ENCODE measurements at places on chromosomes 7 and 10. TPM values are rescaled to one million over a fixed set of nuclear protein-coding genes. Genes with fewer than 3 reads are reported as not detected.

DNA sequence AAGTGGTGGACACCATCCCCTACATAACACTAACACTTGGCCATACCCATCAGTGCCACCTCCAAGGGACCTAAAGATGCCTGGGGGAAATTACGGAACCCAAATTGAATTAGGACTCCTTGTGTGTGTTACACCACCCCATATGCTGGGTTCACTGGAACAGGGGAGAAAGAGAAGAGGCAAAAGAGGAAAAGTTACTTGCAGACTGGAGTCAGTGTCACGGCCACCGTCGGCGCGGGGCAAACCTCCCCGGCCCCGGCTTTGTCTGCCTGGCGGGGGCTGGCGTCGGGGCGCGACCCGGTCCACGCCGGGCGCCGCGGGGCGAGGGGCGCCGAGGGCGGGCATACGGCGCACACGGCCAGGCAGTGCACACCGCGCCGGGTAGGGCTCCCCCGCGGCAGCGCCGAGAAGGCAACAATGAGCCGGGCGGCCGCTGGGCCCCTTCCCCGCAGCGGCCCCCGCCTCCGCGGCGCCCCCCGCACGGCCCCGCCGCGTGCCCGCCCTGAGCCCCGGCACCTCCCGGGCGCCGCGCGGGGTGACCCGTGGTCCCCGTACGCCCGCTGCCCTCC lies 171.1 kb downstream of the FAM107B start:
- DNase-seq = no peak

- no peak for DNase-seq
Observed at GRCh38 chr7:153627323-153627722, 424.9 kb upstream of the DPP6 start.

GRCh38 chr7:139782932-139783331 lies 5.1 kb upstream of the HIPK2 start:
- no peak for DNase-seq

DNA sequence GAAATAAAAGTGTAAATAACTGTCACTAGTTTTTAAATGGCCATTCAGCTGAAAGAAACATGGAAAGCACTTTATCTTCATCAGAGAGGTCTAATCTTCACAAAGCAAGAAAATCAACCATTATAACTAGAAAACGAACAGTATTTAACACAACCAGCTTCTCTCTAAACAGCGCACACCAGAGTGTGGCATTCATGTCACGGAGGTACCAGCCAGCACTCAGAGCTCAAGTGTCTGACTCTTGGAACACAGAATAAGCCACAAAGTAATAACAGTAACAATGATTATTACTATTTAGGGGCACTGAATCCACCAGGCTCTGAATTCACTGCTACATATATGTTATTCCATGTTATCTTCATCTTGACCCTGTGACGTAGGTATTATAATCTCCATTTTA lies 60.1 kb downstream of the IFIT5 start:
- no peak for DNase-seq

ITIH5 gene
- polyA plus RNA-seq = 0.07 TPM
